Parietal lobe (tissue), 2 donors: ENCODE measurements at places on chromosomes 16 and 17. TPM values are rescaled to one million over a fixed set of nuclear protein-coding genes. Genes with fewer than 3 reads are reported as not detected.

HSD17B1 gene
- total RNA-seq = 1.6 TPM

RNF112 gene
- total RNA-seq = 47.6 TPM

KRTAP2-3 gene
- not detected for total RNA-seq

KRTAP4-3 gene
- not detected for total RNA-seq

ZFP3 gene
- total RNA-seq = 13.5 TPM

WDR90 gene
- total RNA-seq = 26.9 TPM

ASPHD1 gene
- total RNA-seq = 13.1 TPM

KRT35 gene
- not detected for total RNA-seq

MYO15B gene
- total RNA-seq = 59.5 TPM

WDR45B gene
- total RNA-seq = 57.9 TPM

NACA2 gene
- total RNA-seq = not detected

SLC16A6 gene
- 0.94 TPM for total RNA-seq

PRSS33 gene
- total RNA-seq = not detected

LITAF gene
- 13.8 TPM for total RNA-seq

MYH13 gene
- not detected for total RNA-seq

CACNA1G gene
- 35.7 TPM for total RNA-seq

SETD6 gene
- 47.0 TPM for total RNA-seq

SLC6A2 gene
- not detected for total RNA-seq

RFWD3 gene
- total RNA-seq = 21.9 TPM

SAP30BP gene
- total RNA-seq = 64.8 TPM

KIF19 gene
- total RNA-seq = 0.63 TPM

KRTAP3-1 gene
- total RNA-seq = not detected

SLC13A5 gene
- total RNA-seq = 0.63 TPM

TNP2 gene
- total RNA-seq = not detected

SLC52A1 gene
- not detected for total RNA-seq

ATP2A1 gene
- total RNA-seq = 0.63 TPM
